Bronchial smooth muscle cell (primary cell): ENCODE measurements at places on chromosomes 6 and 20. TPM values are rescaled to one million over a fixed set of nuclear protein-coding genes. Genes with fewer than 3 reads are reported as not detected.

PRDM13 gene
- not detected in 2 replicates for total RNA-seq

BACH2 gene
- 0.32 and 0.52 TPM in 2 replicates for total RNA-seq

PRL gene
- not detected in 2 replicates for total RNA-seq

SLC24A3 gene
- under 0.01 TPM in 1 of 2 replicates, not detected in the other for total RNA-seq

TLDC2 gene
- total RNA-seq = 0.09 and 0.32 TPM in 2 replicates
